Aorta (tissue), 5 donors: ENCODE measurements at places on chromosomes 3 and 15. TPM values are rescaled to one million over a fixed set of nuclear protein-coding genes. Genes with fewer than 3 reads are reported as not detected.

Gene CLDN18
- not detected for total RNA-seq

Gene CFAP100
- total RNA-seq = not detected

Gene CAMKV
- not detected for total RNA-seq

Gene LINGO1
- total RNA-seq = 1.9 TPM

Gene APOD
- 596 TPM for total RNA-seq

Gene CYP11A1
- 1.5 TPM for total RNA-seq

Gene CTXN2
- total RNA-seq = not detected

Gene CCR8
- not detected for total RNA-seq

Gene TMEM207
- not detected for total RNA-seq

Gene IFRD2
- 58.8 TPM for total RNA-seq

Gene CAV3
- total RNA-seq = not detected

Gene RTP4
- 3.5 TPM for total RNA-seq

Gene SLC51B
- total RNA-seq = not detected
